ENCODE measurements at places on chromosomes 11 and 22.

DNA sequence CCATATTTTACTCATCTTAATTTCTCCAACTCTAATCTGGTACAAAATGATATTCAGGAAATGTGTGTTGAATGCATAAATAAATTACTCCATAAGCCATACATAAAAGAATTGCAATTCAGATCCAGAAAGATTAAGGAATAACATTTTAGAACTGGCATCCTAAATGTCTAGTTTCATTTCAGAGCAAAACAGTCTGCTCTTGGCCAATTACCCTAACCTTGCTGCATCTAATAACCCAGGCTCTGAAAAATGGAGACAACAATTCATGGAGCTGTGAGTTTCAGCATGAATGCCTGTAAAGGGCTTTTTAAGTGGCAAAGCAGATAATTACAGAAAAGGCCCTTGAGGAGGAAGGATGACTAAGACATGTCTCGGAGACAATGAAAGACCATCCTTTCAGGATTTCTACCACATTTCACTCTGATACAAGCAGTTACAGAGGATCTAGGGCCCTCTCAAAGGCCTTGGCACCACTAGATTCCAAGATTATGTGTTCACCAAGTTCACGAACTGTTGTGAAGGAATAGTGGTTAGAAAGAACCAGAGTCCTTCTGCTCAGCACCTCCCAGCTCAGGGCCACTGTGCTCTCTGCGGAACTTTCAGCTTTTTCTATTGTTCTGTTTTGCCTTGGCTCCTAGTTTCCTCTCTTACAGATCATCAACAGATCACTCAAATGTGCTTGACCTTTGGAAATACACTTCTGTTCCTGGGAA, 157.6 kb upstream of the BLID start:
- DNase-seq = no peak

- DNase-seq = peak; percentile 15
Measured at GRCh38 chr11:126716456-126717083, 284.0 kb downstream of the KIRREL3 start.

- no peak for DNase-seq
Measured at GRCh38 chr11:28964811-28965210, 856.6 kb downstream of the METTL15 start.

DNA sequence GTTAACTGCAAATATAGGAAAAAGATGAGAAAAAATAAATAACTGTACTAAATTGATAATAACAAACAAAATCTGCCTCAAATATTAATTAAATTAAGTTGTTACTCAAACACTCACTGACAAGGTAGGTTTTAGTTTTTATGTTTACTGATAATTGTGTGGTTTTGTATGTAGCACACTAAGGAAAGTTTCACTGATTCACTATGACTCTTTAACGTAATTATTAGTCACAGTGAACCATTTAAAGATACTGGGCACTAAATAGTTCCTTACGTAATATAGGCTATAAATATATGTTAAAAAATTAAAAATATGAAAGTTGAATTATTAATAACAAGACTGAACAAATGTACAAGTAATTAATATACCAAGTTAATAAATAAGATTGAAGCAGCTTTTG, 2330.0 kb upstream of the RAG2 start:
- no peak for DNase-seq

DNA sequence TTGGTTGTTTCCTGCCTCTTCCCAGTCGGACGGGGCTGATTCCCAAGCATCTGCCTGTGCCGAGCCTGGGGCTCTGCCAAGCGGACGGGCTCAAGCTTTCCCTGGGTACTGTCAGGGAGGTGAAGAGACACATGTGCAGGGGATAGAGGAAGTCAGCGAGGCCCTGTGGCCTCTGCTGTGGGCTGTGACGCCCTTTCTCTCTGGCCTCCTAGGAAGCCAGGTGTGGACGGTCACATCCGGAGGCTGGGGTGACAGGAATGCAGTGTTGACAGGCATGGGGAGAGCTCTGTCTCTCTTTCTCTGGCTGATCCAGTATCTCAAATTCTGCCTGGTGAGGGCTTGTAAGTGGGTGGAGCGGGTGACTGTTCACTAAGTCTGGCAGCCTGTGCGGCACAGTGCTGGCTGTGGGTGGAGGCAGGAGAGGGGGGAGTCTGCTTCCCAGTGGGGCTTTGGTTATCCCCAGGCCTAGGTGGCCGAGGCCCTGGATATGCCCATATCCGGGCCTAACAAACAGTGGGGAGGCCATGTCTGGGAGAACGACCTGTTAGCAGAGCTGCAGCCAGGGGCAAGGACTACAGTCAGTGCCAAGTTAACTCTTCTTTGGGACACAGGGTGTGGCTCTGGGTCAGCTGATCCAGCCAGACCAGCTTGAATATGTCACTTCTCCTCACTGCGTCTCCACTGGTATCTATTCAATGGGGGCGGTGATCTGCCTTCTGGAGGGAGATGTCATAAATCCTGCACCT, 1.9 kb downstream of the KCTD17 start:
- DNase-seq = no peak

- DNase-seq = no peak
Measured at GRCh38 chr11:41146326-41146725, 313.1 kb downstream of the LRRC4C start.

GRCh38 chr22:25672289-25673084, 69.5 kb upstream of the MYO18B start:
- DNase-seq = no peak

- no peak for DNase-seq
Measured at GRCh38 chr11:113504586-113504985, 29.4 kb upstream of the DRD2 start.

- peak; percentile 25 for DNase-seq
Measured at GRCh38 chr11:48172818-48173609, 43.6 kb upstream of the OR4B1 start.

DNA sequence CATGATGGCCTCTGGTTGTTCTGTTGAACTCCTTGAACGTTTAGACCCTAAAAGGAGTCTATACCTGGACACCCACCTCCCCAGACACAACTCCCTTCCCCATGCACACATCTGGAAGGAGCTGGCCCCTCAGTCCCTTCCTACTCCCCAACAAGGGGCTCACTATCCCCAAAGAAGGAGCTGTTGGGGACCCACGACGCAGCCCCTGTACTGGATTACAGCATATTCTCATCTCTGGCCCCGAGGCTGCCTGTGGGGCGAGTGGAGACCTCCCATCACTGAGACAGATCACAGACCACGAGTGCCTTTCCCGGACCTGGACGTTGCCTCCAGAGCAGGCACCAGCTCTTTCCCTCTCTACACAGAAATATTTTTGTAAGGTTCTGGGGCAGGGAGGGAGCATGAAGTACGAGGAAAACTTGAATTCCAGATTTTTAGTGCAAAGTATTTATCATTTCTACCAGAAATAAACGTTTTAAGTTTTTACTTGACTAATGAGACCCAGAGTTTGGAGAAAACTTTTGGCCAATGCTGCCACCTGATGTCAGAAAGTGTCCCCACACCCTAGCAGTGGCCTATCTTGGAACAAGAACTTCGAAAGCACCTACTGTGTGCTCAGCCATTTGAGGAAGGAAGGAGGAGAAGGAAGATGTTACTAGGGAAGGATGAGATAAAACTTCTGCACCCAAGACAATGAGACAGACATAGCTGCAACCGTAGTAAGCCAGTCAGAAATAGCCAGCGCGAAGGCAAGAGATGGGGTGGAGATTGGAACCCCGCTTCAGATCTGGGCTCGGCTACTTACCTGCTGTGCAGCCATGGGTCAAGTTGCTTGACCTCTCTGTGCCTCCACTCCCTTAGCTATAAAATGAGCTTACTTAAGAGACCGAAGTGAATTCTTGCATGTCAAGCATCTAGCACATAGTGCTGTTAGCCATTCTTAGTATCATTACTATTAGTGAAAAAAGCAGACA, 10.2 kb upstream of the POU2F3 start:
- DNase-seq = no peak

DNA sequence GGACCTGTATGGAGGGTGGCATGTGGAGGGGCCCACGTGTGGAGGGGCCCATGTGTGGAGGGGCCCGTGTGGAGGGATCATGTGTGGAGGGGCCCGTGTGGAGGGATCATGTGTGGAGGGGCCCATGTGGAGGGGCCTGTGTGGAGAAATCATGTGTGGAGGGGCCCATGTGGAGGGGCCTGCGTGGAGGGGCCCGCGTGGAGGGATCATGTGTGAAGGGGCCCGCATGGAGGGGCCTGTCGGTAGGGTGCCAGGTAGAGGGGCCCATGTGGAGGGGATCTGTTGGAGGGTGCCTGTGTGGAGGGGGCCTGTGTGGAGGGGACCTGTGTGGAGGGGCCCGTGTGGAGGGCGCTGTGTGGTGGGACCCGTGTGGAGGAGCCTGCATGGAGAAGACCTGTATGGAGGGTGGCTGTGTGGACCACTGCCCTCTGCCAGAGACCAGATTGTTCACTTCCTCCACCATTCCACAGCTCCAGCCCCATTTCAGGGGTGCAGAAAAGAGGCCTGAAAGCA, 47.0 kb downstream of the IGLL5 start:
- no peak for DNase-seq

- peak; percentile 30 for DNase-seq
Measured at GRCh38 chr11:57269571-57270021, 32.5 kb upstream of the APLNR start.

DNA sequence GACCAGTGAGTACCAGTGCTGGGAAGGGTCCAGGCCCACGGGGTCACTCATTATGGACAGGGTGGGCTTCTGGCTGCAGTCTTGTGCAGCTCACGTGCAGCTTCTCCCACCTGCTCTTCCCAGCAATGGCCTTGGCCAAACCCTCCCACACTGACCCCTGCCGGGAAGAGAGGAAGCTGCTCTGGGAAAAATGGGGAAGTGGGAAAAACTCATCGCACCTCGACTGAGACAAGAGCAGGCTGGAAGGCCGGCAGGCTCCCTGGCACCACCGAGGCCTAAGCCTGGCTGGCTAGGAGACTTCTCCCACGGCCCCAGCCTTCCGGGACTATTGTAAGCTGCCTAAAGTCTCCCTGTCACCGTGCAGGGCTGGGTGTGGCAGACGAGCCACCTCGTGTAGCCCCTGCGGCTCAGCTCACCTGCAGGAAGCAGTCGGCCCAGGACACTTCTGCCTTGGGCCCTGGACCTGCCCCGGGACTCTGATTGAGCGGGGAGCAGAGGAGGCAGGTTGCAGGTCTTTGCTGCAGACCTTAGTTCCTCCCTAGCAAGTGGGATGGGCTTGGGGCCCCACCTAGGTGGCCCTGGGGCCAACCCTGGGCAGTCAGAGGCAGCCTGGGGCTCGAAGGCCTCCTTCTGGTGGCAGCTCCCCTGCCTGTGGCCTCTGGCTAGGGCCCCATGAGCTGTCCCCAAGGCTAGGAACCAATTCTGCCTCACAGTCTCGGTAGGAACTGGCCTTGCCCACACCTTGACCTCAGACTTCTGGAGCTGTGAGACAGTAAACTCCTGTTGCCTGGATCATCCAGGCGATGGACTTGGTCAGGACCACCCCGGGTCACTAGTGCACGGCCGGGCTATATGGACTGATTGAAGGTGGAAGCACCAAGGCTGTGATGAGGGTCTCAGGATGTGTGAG, 23.1 kb downstream of the MRGPRG start:
- no peak for DNase-seq

DNA sequence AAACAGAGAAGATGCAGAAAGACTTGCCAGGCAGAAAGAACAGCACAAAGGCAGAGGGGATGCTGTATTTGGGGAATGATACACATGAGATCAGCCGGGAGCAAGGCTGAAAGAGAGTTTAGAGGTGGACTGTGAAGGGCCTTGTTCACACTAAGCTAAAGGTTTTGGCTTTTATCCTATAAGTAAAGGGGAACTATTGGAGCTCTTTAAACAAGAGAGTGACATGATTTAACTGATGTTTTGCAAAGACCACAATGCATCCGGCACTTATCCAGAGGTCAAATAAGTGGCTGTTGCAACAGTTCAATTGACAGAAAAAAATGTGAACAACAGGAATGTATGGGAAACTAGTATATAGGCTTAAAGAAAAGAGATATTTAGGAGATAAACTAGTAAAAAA, 64.7 kb upstream of the RRAS2 start:
- no peak for DNase-seq

DNA sequence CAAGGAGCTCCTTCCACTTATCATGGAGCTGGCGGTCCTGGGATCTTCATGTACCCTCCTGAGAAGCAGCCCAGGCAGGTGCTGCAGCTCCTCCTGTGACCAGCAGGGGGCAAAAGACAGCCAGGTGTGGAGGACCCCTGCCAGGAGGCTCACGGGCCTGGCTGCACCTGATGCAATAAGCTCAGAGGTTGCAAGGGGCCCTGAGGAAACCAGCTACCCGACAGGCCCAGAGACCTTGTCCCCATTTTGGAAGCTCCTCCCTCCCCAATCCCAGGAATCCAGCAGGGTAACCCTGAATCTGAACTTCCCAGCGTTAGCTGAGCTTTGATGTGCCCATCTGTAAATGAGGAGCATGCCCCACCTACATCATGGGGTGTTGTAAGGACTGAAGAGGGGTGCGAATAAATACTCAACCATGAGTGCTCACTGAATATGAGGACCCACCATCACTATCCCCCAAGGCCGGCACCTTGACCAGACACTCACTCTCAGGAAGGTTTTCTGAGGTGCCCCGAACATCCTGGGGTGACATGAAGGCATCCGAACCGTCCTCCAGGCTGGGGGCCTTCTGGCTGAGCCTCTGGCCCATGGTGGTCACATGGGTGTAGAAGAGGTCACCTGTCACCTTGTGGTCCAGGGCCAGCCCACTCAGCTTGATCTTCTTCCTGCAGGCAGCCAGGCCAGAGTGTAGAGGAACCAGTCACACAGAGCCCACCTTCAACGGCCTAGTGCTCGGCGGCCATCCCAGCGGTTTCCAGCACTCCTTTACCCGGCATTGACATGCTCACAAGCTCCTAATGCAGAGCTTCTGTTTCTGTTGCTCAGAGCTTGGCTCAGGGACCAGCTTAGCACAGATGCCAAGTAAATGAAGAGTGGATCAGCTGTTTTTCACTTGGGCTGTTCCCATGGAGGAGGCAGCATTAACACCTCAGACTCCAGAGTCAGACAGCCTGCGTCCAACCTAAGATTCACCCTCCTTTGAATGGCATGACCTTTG, 21.7 kb downstream of the SLC43A1 start:
- peak; percentile 59 for DNase-seq

DNA sequence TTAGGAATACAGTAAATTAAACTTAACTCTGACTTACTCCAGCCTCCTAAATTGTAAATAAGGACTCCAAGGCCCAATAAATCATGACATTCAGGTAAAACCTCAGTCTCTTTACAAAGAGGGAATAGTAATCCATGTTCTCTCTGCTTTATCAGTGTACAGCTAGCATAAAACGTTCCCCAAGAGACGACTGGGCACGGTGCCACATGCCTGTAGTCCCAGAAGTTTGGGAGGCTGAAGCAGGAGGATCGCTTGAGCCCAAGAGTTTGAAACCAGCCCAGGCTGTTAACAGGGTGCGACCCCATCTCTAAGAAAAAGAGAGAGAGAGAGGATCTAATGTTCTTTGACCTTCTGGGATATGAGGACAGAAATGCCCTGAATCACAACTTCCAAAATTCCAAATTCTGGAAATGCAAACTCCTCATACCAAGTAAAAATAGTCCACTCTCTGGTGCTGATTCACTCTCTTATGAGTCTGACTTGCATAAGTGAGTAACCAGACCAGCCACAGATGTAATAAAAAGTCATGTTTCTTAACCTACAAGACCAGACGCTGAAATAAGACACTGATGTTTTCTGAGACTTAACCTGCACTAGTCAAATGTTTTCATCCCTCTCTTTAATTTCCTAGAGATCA, 25.5 kb downstream of the NNMT start:
- no peak for DNase-seq
